Cortex of kidney (tissue), 1 donor: ENCODE measurements at places on chromosomes 4 and X.

DNA sequence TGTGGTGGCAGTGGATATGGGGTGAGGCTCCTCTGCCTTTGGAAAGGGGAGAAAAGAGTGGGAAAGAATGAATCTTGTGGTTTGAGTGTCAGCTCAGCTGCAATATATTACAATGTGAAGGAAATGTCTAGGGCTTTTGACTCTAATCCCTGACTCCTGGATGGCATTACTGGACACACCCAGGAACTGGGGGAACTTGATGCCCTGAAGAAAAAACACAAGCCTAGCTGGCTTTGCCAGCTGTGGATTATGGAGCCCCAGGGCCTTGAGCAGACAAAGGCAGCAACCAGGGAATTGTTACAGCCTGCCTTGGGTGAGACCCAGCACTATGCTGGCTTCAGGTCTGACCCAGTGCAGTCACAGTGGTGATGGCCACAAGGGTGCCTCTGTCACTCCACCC lies 57.1 kb upstream of the CYSLTR1 start:
- no peak for DNase-seq

DNA sequence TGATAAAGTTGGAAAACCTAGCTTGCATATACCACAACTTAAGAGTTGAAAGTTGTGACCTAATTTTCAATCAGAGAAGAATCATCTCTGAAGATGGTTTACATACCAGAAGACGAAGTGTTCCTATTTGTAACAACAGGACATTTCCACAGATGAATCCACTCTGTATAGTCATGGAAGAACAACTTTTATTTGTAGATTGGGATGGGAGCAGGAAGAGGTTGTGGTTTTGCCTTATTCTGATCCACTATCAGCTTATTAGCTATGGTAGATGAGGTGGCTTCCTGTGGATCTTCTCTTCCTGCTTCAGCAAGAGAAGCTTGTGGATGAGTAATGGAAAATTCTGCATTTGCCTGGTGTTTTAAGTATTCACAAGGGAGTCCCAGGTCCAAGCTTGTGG lies 18.6 kb upstream of the SUPT20HL1 start:
- no peak for DNase-seq

DNA sequence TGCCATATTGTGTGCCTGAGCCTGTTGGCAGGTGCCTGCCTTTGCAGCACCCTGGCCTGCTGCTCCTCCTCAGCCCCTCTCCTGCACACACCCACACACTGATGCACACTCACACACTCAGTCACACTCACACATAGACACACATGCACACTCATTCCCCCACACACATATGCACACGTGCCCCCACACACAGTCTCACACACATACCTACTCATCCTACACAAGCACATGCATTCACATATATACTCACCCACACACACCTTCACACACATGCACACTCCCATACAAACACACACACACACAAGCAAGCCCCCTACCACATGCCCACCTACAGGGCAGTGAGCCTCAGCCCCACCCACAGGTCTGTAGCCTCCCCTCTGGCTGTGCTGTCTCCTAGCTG lies 245.0 kb downstream of the EVC2 start:
- DNase-seq: no peak

DNA sequence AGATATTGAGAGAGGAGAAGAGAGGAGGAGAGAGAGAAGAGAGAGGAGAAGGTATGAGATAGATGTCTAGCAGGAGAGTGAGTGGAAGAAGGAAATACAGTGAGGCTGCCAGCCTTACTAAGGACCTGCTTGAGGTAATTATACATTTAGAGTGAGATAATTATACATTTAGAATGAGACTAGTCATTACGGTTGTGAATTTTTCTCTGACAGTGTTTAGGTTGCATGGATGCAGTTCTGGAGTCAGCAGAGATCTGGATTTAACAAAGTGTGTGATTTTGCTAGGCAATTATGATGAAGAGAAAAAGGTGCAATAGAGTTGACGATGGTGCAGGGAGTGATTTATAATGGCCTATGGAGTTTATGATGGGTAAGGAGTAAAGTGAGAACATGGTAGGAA lies 187.1 kb upstream of the ARX start:
- no peak for DNase-seq

- DNase-seq: no peak
Measured at GRCh38 chrX:25285598-25285997, 269.8 kb upstream of the ARX start.

- DNase-seq: no peak
Measured at GRCh38 chr4:6368601-6369000, 99.0 kb downstream of the WFS1 start.

DNA sequence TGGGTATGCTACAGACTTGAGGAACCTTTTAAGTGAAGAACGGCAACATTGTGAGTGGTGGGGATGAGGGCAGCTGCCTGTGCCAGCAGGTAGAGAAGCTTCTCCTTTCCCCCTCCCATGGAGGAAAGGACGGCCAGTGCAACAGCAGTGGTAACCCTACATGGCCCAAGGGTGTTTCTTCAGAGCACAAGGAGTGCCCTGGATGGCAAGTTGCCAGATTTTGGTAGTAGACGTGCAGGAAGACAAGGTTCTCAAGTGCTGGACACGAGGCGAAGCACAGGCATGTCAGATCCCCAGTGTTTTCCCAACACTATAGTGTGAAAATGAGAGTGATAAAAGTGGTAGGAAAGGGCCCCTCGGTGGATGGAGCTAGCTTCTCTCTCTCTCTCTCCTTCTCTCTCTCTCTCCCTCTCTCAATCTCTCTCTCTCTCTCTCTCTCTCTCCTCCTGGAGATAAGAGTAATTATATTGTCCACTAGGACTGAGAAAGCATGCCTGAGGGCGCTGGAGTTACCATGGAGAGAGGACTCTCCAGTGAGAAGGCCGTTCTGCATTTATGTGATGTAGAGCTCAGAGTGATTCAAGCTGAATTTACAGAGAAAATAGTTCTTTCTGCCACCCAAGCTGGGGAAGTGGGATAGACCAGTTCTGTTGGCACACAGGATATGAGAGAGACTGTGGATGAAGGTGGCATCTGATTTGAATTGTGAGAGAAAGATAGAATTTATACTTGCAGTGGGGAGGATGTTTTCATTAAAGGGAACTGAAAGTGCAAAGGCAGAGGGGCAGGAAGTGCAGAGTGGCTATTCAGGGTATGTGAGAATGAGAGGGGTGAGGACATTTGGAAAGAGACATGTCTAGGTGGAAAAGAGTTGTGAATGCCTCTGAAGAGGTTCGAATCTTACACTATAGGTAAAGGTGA lies 25.7 kb upstream of the TRPC3 start:
- no peak for DNase-seq

GRCh38 chr4:101417046-101417445 lies 69.7 kb upstream of the PPP3CA start:
- no peak for DNase-seq

DNA sequence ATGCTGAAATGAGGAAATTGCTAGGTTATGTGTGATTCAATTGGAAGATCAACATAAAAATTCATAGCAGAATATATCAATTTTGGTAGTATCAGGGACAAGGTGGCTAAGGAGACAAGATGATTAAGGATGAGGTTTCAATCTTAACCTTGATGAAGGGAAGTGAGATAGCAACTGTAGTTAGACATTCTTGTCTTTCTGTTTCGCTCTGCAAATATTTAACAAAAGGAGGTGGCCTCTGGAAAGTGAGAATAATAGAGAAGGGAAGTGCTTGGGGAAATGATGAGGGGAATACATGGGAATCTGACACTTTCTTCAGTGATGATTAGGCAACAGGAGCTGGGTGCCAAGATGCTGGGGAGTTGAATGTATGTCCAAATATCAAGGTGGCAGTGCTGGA lies 337.1 kb upstream of the PUDP start:
- no peak for DNase-seq

- DNase-seq: no peak
Measured at GRCh38 chr4:140944572-140944971, 188.4 kb upstream of the TBC1D9 start.

GRCh38 chr4:52877036-52877435 lies 14.9 kb downstream of the RASL11B start:
- DNase-seq: no peak

- DNase-seq: no peak
Measured at GRCh38 chr4:52869656-52870055, 7.5 kb downstream of the RASL11B start.

- no peak for DNase-seq
Measured at GRCh38 chrX:82816001-82816400, 692.1 kb upstream of the POU3F4 start.

GRCh38 chrX:138858438-138858837 lies 146.9 kb upstream of the FGF13 start:
- DNase-seq: no peak

DNA sequence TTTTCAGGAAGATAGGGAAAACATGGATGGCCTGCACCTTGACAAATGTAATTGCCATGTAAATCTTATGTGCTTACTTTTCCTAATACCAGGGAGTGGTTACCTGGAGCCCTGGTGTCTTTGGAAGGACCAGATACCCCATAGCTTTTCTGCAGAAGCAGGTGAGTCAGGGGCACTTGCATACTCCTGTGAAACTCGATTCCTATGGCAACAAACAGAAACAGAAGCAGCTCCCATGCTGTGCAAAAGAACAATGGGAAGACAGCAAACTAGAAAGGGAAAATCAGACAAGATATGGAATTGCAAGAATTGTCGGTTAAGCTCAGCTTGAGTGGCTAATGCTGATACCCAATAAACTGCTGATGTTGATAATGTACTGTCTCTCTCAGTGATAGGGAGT lies 117.4 kb upstream of the AFF2 start:
- DNase-seq: no peak

DNA sequence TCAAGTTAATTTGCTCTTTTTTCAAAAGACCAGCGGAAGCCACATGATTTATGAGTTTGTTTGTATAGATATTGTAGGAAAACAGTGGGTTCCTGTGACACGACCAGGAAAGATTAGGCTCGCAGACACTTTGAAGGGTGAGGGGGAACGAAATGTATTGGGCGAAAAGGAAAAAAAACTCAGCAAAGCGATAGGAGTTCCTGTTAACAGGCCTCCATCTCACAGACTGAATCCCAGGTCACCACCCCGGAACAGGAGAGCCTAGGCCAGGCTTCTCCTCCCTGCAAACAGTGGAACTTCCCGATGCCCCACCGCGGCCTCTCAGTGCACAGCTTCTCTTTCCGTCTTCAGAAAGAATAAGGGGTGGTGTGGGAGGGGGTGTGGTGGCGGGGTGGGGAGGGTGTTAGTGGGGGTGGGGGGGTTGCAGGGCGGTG lies 181.8 kb upstream of the GPRIN3 start:
- no peak for DNase-seq

GRCh38 chrX:6861456-6861855 lies 286.1 kb upstream of the STS start:
- no peak for DNase-seq

DNA sequence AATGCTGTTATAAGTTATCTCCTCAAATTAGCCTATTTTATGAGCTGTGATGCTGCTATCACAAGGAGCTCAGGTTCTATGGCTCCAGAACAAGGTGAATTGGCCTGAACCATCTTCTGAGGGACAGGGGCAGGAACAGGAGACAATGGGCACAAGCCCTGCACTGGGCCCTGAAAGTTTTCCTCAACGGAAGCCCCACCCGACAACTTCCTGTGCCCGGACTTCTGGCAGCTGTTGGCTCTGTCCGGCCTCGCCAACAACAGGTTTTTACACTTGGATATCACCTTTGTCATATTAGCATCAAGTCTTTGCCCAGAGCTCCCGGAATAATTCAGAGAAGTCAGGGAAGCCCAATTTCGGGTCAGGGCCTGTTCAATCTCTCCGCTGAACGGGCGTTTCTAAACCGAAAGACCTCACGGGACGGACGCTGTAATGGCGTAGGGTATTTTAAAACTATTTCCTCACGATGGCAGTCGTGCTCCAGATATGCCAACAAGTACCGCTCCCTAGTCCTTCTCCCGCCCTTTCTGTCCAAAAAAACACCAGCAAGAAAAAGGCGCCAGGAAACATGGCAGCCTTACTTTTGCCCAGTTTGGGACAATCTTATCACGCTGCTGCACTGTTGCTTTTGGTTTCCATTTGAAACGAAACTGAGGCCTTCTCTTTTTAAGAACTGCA lies 201.0 kb upstream of the STK26 start:
- no peak for DNase-seq
